Diencephalon (tissue), 1 donor: ENCODE measurements at places on chromosomes 7 and 10. TPM values are rescaled to one million over a fixed set of nuclear protein-coding genes. Genes with fewer than 3 reads are reported as not detected.

Gene TRIM24
- total RNA-seq = 45.0 TPM

Gene VGF
- total RNA-seq = 33.2 TPM

Gene PARD3
- 76.4 TPM for total RNA-seq

Gene IFRD1
- 88.6 TPM for total RNA-seq

Gene MRC1
- total RNA-seq = 3.0 TPM

Gene IKZF1
- 3.7 TPM for total RNA-seq

Gene FGFR2
- 28.4 TPM for total RNA-seq

Gene ZWINT
- total RNA-seq = 14.1 TPM

Gene CYP2C19
- total RNA-seq = not detected

Gene WBP1L
- total RNA-seq = 36.7 TPM
